HS-27A (cell line): ENCODE measurements at places on chromosomes 4 and X.

GRCh38 chr4:81470456-81471297 lies 1.0 kb downstream of the RASGEF1B start:
- no peak for DNase-seq

GRCh38 chr4:83561381-83561780 lies 25.5 kb downstream of the GPAT3 start:
- no peak for DNase-seq

DNA sequence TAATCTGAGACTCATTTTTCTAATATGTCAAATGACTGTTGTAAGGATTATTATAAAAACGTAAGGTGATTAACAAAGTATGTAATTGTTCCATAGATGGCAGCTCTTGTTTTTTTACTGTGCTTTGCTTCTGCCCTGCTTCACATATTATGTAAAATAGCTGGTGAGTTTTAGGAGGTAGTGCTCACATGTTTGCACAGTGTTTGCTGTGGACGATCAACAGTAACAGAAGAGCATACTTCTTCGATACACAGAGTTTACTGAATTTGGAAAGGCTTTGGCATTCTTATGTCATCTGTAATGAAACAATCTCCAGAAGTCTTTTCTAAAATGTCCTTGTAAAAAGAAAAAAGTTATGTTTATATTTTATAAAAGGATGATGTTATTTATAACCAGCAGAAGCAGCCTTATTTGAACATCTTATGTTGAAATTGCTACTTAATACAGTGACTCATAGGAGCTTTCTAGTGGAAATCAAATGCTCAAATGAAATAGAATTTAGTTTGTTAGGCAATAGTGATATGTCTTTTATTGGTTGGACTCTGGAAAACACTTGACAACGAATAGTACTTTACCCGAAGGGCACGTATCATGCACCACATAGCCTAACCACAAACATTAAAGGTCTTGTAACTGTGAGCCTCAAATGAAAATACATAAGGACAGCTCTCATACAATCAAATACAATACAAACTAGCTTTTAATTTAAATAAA lies 1.9 kb upstream of the MTTP start:
- DNase-seq, result no peak

DNA sequence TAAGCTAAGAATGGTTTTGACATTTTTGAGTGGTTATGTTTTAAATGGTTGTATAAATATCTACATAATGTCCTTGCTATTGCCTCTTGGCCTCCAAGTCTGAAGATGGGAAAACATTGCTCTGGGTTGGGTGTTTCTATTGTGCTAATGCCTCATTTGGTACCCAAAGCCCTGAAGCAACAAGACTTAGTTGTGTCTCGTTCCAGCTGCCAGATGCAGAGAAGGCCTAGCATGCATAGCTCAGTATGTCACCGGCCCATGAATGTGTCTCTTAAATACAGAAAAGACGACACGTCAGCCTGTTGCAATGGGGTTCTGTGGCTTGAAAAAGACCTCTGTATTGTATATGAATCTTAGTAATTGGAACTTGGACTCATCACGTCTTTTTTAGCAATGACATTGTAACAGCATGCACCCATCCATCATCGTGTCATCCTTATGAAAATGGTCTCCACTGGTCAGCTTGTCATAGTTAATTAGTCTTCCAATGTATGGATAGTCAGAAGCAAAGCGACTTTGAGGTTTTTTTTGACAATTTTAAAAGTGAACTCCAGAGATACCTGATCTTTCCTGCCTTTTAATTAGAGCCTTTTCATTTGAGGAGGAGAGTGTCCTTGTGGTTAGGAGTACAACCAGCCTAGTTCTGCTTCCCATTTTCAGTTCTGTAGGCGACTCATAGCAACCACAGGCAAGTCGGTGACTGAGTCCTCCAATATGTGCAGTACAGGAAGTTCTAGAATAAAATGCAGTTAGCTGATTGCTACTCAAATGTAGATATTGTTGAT lies 126.4 kb upstream of the GATB start:
- DNase-seq, result peak; percentile 22

DNA sequence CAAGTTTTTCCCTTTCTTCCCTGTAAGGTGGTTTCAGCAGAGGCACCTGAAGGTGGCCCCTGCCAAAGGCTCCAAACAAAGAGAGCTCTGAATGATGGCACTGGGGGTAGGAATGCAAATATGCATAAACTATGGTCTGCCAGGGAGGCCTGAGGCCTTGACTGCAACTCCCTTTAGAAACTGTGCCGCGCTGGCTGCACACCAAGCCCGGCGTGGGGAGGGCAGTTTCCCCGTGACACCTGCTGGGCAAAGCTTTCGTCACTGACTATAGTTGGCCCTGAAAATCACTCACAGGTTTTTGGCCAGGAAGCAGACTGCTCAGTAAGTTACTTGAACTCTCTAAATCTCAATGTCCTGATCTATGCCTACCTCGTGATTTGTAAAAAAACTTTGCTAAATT lies 97.8 kb upstream of the ATOH1 start:
- DNase-seq, result no peak

GRCh38 chr4:2423695-2424094 lies 4.9 kb downstream of the CFAP99 start:
- no peak for DNase-seq
